ENCODE measurements at places on chromosomes 2 and 18.
A peak's percentile ranks its signal among the peaks of the same experiment; 100 is the strongest.

GRCh38 chr2:135875491-135876065, 665 bp downstream of the MCM6 start:
- DNase-seq, result peak; percentile 55

DNA sequence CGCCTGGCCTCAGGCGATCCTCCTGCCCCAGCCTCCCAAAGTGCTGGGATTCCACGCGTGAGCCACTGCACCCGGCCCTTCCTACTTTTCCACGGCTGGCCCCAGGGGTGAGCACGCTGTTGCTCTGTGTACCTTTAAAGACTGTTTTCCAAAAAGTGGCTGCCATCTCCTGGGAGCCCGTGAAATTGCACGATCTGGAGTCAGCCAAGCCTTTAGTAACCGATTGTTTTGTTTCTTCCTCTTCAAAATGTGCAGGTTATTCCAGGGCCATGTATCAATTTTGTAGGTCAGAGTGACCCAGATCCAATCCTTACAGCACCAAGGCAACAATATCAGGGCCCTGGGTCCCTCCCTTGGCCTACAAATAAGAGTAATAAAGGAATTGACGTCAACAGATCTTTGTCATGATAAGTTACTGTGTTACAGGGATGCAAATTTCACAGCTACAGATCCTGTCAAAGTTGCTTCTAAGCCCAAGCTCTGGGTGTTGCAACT, 135.6 kb upstream of the ZNF236 start:
- no peak for DNase-seq

GRCh38 chr2:28546242-28546641, 50.4 kb downstream of the PLB1 start:
- no peak for DNase-seq

- no peak for DNase-seq
These were observed 122.1 kb upstream of the STPG4 start for GRCh38 chr2:47277187-47277586.

- DNase-seq, result no peak
These were observed 3.5 kb downstream of the HAAO start for GRCh38 chr2:42788882-42789281.

DNA sequence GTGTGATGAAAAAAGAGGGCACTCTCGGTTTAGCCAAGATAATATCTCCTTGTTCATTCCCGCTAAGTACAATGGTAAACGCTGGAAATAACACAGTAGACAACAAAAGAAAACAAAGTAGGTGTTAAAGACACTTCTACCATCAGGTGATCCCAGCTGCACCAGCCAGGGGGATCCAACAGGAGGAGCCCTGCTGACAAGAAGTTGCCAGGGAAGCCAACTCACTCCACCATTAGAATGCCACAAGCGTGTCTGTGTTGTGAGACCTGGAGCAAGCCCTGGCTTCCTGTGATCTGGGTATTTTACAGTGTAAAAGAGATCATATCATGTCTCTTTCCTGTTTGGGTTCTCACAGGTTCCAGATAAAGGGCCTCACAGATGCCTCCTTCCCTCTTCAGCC, 117.0 kb downstream of the GRB14 start:
- DNase-seq, result no peak

GRCh38 chr2:233323851-233324250, 16.2 kb downstream of the SAG start:
- no peak for DNase-seq

DNA sequence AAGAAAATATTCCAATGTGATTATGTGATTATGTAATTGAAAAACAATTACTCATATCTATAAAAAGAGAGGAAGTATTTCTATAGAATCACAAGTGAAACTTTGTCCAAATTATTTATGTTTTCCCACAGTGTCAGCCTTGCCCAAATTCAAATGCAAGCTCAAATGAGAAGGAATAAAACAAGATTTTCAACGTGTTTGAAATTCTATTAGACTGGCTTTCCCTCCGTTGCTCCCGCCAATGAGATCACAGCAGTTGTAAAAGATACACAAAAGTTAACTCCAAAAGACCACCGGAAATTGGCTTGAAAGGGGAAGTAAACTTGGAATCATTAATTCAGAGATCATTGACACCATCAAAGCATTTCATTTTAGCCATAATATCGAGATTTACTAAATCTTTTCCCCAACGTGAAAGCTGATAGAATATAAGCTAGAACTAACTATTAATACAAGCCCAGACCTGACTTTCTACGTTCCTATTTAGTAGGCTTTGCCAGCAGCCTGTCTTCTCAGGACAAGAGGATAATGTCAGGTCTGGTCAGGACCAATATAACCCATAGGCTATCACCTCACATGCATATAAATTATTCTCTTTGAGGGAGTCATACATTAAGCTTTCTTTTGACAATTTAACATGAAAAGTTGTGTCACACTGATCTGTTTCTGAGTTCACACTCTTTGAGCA, 222.6 kb upstream of the CHAC2 start:
- no peak for DNase-seq

GRCh38 chr2:7693246-7694075, 776.2 kb downstream of the RNF144A start:
- no peak for DNase-seq

- no peak for DNase-seq
These were observed 34.7 kb downstream of the CFAP53 start for GRCh38 chr18:50231621-50232020.

DNA sequence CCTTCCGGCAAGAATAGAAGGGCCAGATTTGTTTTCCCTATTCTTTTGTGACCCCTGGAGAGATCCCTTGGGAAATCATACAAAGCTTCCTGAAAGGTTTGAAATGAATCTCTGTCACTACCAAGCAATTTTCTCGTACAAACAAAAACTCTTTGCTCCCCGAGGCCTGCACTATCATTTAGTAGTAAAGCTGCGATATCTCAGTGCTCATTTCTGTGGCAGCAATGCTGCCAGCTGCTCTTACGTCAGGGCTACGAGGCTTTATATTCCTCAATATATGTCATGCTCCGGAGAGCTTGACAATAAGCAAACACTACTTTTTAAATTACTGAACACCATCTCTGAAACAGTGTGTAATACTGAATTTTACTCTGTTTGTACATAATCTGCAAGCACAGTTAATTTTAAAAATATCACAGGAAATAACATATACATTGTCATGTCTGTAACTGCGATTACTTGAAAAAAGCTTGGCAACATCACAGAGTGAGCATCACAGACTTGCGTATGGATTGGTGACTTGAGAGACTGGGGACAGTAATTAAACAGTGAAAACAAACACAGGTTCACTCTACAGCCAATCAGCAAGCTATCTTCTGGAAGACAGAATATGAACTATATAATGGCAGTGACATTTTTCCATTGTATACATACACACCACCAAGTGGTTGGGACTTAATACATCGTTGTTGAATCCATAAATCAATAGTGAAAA, 403.3 kb upstream of the NETO1 start:
- DNase-seq, result no peak

Data from stimulated activated CD4-positive, alpha-beta T cell treated with anti-CD3 and anti-CD28 coated beads, Interleukin-12 subunit alpha, Interleukin-12 subunit beta, amount 100 ng/mL, for 48 hours (primary cell).